Stimulated activated CD8-positive, alpha-beta memory T cell treated with anti-CD3 and anti-CD28 coated beads, Interleukin-7, amount 100 ng/mL, for 24 hours (primary cell): ENCODE measurements at places on chromosomes 16 and 17.
A peak's percentile ranks its signal among the peaks of the same experiment; 100 is the strongest.

- no peak for DNase-seq
Observed at GRCh38 chr17:10549096-10549842, at the start of gene MYH2. MYH2 (minus strand) TSS chr17:10549658; CDS start chr17:10547920, 1,738 bp downstream.

GRCh38 chr17:53646835-53647234 is 175.9 kb upstream of the KIF2B start:
- no peak for DNase-seq

- no peak for DNase-seq
Observed at GRCh38 chr17:50533720-50534148, 1.2 kb downstream of the EPN3 start.

DNA sequence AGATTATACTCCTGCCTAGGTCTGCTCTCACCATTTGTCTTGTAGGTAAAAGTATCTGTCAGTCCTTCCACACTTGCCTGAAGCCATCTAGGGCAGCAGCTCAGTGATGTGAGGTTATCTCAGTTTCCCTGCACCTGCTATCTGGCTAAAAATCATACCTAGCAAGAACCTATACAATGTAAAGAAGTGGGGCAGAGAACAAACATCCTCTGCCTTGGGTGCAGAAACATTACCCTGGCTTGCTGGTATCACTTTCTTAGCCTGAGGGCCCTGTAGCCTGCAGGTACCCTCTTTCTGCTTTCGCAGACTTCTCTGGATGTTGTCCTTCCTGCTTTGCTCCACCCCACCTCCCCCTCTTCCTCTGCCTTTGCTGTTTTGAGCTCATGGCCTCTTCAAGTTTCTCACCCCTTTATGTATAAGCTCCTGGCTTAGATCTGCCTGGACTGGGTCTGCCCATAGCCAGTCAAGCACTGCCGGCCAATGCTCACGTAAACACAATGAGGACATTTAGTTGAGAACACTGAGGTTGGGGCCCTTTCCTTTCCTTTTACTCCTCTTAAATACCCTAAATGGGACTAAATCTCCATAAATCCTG is 8.7 kb upstream of the SDK2 start:
- no peak for DNase-seq

GRCh38 chr17:74943808-74944522 is 8.3 kb downstream of the OTOP3 start:
- no peak for DNase-seq

DNA sequence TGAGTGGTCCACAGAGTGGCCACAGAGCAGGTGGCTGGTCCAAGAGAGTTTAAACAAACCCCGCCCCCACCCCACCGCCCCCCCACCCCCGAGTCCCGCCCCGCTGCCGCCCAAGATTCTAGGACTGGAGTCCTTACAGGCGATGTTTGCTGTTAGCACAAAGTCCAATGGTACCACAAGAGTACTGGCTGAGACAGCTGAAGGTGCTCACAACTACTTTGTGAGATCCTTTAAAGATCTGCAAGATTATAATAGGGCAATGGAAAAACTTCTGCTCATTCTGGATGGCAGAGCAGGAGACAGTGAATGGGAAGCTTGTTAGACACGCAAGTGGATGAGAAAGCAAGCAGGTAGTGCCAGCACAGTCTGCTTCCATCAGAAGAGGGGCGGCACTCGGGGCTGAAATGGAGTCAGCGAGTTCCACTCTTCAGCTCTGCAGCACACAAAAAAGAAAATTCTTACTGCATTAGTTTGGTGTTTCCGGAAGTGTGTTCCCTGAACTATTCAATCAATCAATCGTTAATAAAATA is 4.7 kb upstream of the TEKT3 start:
- DNase-seq: no peak

DNA sequence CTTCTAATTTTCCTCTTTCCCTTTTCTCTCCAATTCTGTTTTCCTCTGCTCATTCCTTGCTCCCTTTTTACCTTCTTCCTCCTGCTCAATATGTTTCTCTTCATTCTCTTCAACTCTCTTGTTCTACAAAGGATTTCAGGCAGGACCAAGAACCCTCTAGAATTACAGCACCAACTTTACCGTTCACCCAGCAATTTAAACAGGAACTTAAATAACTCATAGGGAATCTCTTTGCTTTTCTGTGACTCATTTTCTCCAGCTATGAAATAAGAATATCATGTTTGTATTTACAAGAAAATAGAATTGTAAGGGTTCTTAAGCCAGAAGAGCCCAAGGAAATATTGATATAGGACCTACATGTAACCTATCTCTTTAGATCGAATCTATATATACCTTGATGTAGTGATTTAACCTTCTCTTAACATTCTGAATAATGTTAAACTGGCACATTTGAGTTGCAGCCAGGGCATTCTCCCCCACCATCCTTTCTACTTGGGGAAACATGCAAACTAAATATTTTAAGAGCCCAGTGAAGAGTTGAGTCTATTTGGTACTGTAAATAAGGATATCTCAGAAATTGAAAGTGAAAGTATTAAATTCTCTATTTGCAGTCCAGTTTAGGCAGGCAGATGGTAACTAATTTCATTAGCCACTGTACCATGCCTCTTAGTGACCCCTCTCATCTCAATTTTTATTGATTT is 137.0 kb downstream of the ANKFN1 start:
- no peak for DNase-seq

DNA sequence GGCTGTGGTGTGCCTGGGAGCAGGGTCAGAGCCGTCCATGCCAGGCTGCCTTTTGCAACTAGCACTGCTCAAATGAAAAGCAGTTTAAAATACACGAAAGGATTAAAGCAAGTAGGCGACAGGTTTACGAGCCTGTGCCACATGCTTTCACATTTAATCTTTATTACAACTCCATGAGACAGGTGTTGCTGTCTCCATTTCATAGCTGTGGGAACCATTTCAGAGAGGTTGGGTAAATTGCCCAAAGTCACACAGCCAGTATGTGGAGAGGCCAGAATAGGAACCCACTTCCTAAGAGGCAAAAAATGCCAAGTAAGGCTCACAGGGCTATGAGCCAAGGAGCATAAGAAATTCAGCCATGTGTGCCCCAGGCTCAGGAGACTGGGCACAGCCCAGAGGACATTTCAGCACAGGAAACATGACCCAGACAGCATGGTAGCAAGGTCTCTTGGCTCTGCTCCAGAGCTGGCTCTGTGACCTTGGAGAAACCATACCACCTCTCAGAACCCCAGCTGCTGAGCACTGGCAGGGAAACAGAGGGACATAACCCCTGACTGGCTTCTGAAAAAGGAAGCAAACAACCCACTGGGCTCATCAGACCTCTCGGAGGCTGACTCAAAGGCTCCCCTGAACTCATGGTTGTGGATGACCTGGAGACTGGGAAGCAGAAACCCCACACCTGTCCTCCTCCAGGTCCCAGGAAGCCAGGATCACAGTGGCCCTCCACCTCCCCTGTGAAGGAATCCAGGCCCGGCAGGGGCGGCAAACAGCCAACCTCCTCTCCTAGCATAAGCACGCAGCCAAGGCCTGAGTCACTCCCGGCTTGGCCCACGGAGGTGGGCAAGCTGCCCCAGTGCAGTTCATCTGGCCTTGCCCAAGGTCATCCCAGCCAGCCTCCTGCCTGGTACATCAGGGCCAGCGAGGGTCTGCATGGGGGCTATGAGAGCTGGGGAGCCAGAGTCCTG is 40.3 kb upstream of the MRPS23 start:
- no peak for DNase-seq

DNA sequence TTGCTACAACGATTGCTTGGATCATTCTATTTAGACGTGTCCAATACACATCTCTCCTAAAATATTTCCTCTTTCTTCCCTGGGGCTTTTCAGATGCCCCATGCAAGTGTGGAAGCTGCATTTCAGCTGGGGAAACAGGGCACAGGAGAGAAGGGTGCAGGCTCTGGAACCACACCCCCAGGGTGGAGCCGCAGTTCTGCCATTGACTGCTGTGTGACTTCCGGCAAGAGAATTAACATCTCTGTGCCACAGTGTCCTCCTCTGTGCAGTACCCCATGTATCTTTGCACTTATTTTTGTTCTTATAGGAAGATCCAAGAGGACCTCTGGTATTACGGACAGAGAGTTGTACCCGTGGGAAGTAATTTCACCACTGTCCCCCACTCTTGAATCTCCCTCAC is 405.3 kb upstream of the EEF2KMT start:
- DNase-seq: no peak

DNA sequence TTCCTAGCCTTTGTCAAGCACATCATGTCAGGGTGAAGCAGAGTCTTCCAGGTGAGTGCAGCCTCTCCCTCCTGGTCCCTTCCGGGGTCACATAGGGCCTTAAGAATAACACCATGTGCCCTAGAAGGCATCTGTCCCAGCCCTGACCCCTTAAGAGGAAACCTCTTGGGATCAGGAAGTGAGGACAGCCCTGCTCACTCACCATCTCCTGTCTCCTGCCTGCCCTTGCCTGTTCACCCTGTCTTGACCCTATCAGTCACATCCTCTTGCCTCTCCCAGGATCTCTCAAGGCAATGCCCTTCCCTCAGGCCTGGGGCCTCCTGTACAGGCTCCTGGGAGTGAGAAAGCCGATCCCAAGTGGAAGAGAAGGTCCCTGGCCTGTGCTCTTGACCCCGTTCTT is 13.9 kb downstream of the MYL4 start:
- no peak for DNase-seq

GRCh38 chr16:66490774-66491715 is 58.9 kb downstream of the TK2 start:
- no peak for DNase-seq

- peak; percentile 92 for DNase-seq
Observed at GRCh38 chr17:59154721-59155438, at the start of gene SKA2. SKA2 (minus strand) TSS chr17:59155186; CDS start chr17:59155163, 23 bp downstream.

- no peak for DNase-seq
Observed at GRCh38 chr17:29049541-29050145, 6.7 kb downstream of the PIPOX start.

DNA sequence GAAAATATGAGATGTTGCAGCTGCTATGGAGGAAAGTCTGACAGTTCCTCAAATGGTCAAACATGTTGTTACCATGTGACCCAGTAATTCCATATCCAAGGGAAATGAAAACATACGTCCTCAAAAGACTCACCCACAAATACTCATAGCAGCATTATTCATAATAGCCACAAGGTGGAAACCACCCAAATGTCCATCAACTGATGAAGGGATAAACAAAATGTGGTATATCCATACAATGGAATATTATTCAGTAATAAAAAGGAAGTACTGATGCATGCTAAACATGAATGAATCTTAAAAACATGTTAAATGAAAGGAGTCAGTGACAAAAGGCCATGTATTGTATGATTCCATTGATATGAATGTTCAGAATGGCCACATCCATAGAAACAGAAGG is 140.2 kb downstream of the PITPNC1 start:
- DNase-seq: no peak

DNA sequence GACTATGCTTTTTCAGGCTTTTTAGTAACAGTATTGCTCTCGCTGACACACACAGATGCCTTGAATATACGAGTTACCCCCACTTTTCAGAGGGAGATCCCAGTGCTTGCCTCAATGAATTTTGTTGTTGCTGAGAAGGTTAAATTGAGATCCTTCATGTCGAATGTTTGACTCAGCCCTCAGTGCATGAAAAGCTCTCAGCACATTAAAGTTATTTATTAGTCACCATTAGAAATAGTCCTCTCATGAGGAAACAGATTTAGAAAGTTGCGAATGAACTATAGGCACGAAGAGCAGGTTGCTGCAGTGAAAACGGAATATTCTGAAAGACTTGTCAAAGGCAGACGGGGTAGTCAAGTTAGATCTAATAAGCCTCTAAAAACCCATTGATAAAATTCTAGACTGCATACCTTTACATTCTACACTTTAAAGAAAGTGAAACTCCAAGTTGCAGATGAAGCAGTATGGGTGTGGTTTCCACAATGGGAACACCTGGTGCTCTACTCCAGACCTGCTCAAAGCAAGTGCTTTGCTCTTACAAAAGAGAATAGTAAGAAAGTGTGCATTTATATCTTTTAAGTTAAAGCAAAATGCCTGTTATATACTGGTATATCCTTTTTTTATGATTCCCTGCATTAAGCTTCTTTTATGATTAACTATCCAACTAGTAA is 238.1 kb downstream of the MAF start:
- no peak for DNase-seq

DNA sequence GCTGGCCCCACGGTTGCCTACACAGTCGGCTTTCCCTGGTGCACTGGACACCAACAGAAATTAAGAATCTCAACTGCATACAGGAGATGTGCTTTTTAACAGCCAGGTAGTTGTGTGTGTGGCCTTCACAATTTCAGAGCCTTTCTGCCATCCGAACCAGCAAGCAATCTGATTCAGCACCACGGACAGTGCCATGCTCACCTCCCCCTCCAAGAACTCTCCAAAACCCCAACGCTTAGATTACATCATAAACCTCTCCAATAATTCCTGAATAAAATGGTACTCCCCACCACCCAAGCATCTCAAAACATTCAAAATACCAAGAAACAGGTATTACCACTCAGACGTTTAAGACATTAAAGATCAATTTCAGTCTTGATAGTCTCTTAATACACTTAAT is 31.8 kb downstream of the USP7 start:
- DNase-seq: peak; percentile 33

- no peak for DNase-seq
Observed at GRCh38 chr17:4616476-4616875, 25.0 kb downstream of the ALOX15 start.

GRCh38 chr16:53091466-53092211 is 36.8 kb downstream of the CHD9 start:
- DNase-seq: no peak

DNA sequence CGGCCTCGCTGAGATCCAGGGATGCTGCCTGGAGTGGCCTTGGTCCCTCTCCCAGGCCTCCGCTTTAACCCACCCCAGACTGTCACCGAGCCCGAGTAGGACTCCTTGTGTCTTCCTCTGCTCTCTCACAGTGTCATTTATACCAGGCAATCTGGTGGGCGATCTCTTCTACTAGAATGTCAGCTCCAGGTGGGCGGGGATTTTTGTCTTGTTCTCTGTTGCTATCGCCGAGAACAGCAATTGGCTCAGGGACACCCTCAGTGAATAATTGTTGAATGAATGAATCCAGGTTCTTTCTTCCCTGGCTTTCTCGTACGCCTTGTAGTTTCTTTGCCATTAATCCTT is 591 bp downstream of the DHX38 start:
- peak; percentile 3 for DNase-seq
